ENCODE measurements at places on chromosomes 4 and X.

DNA sequence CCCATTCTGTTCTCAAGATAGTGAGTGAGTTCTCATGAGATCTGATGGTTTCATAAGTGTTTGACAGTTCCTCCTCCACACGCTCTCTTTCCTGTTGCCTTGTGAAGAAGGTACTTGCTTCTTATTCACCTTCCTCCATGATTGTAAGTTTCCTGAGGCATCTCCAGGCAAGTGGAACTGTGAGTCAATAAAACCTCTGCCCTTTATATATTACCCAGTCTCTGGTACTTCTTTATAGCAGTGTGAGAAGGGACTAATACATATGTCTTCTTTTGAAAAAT, 58.4 kb downstream of the CFAP299 start:
- no peak for DNase-seq

- DNase-seq, result no peak
Observed at GRCh38 chrX:55487143-55487542, 2.5 kb downstream of the USP51 start.

- DNase-seq, result no peak
Observed at GRCh38 chrX:140713174-140713539, 3.6 kb downstream of the LINC00632 start.

DNA sequence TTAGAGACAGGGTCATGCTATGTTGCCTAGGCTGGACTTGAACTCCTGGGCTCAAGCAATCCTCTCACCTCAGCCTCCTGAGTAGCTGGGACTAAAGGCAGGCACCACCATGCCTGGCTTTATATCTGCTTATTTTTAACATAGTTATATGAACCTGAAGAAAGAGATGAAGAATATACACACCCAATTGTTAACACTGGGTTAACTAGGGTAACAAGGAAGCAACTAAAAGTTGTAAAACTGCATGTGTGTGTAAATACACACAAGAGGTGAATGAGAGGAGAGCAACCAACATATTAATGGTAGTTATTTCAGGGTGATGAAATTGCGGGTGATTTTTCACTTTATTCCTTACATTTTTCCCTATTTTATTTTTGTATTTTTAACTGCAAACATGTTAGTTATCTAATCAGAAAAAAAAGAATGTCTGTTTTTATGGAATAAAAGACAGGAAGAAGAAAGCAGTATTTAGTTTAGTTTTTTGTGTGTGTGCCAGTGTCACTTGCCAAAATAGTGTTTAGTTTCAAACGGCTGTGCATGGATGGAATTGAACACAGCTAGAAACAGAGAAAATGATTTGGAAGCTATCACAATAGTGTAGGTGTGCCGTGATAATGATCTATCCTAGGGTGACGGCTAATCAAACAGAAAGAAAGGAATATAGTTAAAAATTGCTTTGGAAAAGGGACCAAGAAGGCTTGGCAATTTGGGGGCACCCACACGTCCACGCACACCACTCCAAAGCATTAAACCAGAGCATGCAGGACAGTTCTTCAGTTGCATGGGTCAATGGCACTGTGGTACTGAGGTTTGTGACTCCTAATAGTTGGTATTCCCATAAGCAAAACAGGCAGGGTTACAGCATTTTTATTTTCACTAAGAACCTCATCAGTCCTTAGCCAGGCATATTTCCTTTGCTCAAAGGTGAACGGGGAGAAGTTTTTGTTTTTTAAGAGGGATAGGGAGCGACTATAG, 89.1 kb upstream of the KLHL13 start:
- DNase-seq, result no peak

GRCh38 chrX:48831136-48831908, 4.1 kb downstream of the PCSK1N start:
- DNase-seq, result no peak

Data from GM18507 (cell line).